Stimulated activated CD4-positive, alpha-beta T cell treated with anti-CD3 and anti-CD28 coated beads, Interleukin-4, amount 100 ng/mL, for 4 hours (primary cell): ENCODE measurements at places on chromosomes 6 and 20.

- DNase-seq: no peak
Measured at GRCh38 chr6:87054143-87054833, 40.6 kb downstream of the CGA start.

GRCh38 chr6:7100753-7101081 is 7.0 kb upstream of the RREB1 start:
- no peak for DNase-seq

DNA sequence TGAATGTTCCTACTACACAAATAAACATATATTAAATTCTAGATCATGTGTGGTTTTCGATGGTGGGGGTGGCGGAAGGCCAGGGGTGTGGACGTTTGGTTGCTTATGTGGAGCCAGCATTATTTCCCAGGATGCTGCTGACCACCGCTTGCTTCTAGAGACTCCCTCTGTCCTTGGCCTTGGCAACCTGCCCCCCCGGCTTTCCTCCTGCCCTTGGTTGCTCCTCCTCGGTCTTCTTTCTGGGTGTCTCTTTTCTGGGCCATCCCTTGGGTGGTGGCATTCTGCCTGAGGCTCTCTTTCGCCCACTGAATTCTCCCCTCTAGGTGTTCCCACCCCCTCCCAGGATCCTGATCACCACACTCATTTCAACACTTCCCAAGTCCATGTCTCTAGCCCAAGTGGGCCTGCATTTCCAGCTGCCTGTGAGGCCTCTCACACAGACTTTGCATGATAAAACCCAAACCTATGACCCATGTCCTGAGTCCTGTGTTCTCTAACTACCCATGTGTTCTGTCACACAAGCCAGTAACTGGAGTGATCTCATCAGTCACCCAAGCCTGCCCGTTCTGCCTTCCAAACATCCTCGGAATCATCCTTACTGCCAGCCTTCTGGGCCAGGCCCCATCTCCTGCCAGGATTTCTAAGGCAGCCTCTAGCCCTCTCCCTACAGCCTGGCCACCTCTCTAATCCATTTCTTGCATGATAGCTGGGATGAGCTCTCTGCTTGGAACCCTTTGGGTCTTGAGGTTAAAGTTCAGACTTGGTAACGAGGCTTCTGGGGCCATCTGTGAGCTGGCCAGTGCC is 71.2 kb downstream of the CDS2 start:
- DNase-seq: no peak

GRCh38 chr6:154414021-154414813 is 57.6 kb upstream of the IPCEF1 start:
- DNase-seq: no peak

GRCh38 chr6:34791164-34791700 is 651 bp upstream of the BLTP3A start:
- peak; percentile 31 for DNase-seq

DNA sequence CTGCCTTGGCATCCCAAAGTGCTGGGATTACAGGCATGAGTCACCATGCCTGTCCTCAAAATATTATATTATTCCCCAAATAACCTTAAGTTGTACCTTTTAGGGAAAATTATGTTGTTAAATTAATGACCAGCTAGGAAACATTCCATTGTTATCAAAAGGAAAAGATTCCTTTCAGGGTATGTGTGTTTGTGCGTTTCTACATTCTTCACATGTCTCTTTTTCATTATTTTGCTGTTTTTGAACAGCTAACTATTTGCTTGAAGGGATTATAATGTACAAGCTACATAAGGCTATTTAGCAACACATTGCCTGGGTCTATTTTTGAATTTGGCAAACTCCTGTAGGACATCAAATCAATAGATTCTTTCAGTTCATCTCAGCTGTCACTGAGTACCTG is 57.1 kb downstream of the GJA1 start:
- no peak for DNase-seq

DNA sequence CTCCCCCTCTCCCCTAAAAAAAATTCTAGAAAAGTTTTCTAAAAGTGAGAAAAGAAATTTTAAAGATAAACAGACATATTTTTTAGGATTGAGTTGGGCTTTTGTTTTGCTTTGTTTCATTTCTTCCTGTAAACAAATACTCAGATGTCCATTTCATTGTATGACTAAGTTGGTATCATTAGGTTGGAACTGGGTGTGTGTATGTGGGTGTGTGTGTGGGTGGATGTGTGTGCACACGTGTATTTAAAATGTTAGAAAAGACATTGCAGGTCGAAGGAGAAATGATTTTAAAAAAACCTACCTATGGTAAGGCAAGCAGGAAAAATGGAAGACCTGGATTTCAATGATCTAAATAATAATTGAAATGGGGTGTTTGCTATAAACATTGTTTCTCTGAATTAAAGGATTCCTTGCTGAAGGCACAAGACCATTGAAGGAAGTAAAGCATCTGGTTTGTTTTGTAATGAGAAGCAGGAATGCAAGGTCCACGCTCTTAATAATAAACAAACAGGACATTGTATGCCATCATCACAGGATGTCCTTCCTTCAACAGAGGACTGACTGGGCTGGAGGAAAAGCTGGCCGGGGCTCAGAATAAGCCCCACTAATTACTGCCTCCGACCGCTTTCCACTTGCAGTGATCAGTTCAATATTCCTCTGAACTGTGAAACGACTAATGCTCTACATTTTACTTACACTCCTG is 996 bp upstream of the PRDM1 start:
- DNase-seq: no peak

- peak; percentile 24 for DNase-seq
Measured at GRCh38 chr20:20837574-20838021, 125.2 kb upstream of the RALGAPA2 start.

DNA sequence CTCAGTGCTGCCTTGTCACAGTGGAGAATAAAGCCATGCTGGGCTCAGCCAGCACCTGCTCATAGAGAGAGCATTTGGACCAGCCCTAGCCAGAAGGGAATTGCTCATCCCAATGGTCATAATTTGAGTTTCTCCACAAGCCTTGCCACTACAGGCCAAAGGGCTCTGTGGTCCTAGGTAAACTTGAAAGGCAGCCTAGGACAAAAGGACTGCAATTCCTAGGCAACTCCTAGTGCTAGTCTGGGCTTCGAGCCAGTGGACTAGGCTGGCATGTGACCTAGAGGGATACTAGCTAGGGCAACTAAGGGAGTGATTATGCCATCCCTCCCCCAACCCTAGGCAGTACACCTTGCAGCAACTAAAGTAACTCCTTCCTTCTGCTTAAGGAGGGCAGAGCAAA is 516.2 kb downstream of the BCKDHB start:
- no peak for DNase-seq

- DNase-seq: no peak
Measured at GRCh38 chr6:45302832-45303231, 25.3 kb upstream of the RUNX2 start.

GRCh38 chr6:41732591-41733359 is 2.6 kb downstream of the TFEB start:
- peak; percentile 54 for DNase-seq

DNA sequence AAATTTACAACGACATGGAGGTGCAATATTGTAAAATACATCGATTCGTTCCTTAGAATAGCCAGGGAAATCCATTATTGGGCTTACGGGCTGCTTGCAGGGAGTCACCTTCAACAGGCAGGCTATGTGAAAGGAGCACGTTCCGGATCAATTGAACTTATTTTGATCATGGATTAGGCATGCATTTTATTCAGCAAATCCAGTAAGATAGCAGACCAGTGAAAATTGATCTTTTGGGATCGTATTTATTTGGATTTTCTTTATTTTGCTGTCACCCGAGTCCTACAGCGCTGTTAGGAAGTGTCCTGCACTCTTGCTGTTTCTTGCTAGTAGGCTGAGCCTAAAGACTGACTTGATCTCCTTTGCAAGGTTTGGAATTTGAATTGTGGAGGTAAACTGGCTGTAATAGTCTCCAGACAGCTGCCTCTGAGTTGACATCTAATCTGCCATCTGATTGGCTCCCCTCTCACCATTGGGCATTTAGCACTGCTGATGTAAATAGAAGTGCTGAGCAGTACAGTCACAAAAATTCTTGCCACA is 3.0 kb downstream of the ARID1B start:
- DNase-seq: peak; percentile 49

DNA sequence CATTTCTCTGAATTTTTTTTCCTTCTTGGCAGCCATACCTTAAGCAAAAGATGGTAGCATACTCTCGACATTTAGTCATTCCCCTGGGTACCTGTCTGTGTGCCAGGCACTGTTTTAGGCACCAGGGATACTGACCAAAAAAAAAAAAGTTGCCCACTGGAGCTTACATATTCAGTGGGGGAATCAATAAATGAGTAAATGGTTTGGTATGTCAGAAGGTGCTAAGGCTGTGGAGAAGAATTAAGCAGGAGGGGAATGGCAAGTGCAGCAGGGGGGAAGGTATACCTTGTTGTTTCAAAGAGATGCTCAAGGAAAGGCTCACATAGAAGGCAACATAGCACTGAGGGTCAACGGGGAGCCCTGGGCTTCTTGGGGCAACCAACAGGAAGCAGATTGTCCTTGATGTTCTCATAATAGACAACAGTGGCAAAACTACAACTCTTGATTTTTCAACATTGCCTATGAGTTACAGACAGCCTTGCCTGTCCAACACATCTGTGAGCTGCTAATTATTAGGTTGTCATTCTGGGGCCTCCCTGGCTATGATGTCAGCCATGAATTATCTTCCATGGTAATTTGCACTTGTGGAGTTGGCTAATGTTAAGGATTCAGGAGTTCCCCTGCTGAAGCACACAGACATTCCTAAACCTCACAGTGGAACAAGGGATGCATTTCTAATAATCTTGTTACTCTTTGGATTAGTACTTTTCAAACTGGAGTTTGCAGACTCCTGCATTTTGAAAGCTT is 19.6 kb downstream of the NT5E start:
- no peak for DNase-seq

- no peak for DNase-seq
Measured at GRCh38 chr20:6663104-6663503, 104.4 kb upstream of the BMP2 start.

GRCh38 chr6:43916924-43917877 is 147.2 kb downstream of the VEGFA start:
- no peak for DNase-seq

DNA sequence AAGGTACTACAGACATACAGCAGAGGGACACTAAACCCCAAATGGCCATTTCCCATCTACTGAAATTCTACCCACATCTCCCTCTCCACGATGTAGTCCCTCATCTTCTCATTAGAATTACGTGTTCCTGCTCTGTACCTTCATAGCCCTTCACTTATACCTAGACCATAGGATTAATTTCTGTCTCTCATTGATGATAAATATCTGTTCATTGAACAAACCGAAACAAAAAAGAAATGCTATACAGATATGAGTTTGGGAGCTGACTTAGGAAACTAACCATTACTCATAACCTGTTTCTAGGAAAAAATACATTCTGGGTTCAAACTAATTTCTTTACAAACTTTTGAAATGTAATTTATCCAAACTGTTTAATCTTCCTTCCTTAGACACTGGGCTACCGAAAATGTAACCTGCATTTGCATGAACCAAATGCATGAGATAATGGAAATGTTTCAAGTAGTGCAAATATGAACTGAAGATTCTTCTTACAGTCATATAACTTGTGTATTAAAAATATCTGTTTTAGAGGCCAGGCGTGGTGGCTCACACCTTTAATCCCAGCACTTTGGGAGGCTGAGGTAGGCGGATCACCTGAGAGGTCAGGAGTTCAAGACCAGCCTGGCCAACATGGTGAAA is 85.3 kb downstream of the GJA10 start:
- DNase-seq: no peak

- DNase-seq: no peak
Measured at GRCh38 chr20:38143646-38144554, 21.2 kb downstream of the TGM2 start.

- no peak for DNase-seq
Measured at GRCh38 chr6:39369987-39370386, 47.5 kb upstream of the KCNK16 start.

DNA sequence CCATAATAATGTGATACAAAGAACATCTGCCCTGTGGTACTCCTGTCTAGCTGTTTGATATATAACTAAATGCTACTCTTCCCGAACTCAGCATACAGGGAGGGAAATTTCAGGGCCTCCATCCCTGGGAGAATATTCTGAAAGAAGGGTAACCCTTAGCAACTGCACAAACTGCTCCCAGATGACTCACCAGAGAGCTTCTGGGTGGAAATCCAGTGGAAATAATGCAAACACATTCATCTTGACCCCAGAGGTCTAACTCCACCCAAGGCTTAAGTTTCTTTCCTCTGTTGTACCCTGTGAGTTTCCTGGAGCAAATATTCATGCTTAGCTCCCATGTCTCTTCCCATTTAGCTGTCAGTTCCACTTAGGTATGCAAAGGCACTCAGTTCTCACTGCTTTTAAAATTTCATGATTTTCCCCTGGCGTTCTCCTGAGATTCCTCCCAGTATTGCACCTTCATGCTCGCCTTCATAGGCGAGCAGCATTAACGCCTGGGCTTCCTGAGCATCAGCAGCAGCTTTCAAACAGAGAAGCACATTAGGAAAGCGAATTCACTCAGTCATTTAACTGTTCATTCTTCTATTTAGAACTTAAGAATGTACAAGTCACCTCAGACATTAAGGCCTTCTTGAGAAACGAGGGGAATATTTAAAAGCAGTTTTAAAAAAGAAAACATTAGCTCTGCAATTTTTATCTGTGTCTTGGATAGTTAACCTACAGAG is 43.8 kb upstream of the LAMA4 start:
- no peak for DNase-seq

DNA sequence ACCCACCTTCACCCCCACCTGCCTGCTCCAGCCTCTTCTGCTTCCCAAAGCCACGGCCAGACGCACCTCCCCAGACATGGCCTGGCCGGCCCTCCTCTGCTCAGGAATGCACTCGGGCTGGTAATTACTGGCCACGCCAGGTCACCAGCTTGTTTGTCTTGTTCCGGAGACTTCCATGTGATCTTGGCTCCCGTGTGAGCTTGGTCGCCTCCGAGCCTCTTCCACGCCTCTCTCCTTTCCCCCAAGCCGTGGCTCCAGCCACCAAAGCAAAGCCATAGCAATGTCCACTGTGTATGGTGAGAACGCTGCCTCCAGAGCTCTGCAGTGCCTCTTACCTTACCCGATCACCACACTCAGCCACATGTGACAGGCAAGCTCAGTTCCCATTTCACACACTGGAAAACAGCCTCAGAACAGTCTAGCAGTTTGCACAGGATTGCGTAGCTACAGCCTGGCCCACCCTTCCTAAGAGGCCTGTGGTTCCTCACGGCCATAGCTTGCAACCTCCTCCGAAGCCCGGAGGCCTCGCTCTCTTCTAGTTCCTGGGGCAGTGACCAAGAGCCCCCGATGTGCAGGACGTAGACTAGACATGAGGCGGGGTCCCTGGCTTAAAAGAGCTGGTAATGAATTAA is 48.1 kb upstream of the AFDN start:
- DNase-seq: no peak

GRCh38 chr6:53062169-53062539 is 3.0 kb upstream of the FBXO9 start:
- DNase-seq: no peak

- no peak for DNase-seq
Measured at GRCh38 chr20:5061213-5061612, 58.5 kb downstream of the PCNA start.

GRCh38 chr6:39758905-39759605 is 33.1 kb upstream of the DAAM2 start:
- DNase-seq: no peak
